ENCODE measurements at places on chromosomes 16 and 17.

DNA sequence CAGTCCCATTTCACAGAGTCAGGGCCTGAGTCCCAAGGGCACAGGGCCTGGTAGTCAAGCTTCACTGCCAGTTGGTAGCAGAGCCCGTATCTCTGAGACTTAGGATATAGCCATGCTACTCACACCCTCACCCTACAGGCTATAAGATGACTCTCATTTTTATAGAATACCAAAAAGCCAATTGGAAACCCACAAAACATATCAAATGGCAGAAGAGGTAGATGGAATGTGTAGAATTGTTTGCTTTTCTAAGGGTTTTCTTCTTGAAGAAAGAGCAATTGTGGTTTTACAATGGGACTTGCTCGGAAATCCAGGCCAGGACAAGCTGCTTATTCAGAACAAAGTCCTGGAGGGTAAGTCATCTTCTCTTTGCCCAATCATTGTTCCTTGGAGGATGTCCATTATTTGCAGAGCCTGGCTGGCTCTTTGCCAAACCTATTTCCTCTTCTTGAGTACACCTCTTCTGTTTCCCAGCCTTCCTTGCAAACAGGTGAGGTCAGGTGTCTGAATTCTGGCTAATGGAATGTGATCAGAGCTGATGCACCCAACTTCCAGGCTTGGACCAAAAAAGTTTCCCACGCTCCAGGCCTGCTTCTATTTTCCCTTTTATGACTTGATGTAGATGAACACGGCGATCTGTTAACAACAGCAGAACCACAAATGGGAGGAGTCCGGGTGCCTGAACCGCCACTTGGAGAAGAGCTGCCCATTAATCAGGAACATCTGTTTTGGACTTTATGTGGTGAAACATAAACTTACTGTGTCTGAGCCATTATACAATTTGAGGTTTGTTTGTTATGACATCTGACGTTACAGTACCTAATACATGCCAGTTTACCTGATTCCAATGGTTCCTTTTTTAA, 16.9 kb upstream of the CCL22 start:
- DNase-seq: no peak

DNA sequence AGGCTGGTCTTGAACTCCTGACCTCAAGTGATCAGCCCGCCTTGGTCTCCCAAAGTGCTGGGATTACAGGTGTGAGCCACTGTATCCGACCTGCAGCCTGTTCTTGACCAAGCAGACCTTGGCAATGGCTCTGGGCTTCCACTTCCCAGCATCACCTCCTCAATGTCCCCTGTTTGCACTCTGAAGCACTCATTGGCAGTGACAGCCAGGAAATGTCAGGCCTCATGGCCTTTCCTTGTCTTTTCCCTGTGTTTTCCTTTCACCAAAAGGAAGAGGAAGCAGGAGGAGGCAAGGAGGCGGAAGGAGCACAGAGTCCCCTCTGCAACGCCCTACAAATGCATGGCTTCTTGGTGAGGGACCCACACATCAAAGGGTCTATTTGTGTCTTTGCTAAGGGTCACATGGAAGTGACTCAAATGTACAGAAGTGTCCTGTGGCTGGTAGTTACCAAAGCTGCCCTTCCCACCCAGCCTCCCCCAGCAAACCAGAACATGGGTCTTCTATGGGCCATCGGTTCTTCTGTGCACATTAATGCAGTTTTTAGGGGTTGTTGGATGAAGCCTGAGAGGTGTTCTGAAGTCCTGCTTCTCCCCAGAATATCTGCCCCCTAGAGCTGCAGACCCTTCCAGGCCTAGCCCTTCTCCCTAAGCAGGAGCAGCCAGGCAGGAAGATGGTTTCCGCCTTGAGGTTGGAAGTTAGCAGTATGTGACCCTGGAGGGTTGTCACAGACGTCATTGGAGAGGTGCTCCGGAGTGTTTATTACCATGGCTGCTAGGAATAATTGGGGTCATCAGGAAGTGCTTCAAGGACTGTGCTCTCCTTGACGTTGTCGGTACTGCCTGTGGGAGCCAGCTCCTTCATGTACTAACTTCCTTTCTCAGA, 60.8 kb downstream of the WIPI1 start:
- DNase-seq: no peak

DNA sequence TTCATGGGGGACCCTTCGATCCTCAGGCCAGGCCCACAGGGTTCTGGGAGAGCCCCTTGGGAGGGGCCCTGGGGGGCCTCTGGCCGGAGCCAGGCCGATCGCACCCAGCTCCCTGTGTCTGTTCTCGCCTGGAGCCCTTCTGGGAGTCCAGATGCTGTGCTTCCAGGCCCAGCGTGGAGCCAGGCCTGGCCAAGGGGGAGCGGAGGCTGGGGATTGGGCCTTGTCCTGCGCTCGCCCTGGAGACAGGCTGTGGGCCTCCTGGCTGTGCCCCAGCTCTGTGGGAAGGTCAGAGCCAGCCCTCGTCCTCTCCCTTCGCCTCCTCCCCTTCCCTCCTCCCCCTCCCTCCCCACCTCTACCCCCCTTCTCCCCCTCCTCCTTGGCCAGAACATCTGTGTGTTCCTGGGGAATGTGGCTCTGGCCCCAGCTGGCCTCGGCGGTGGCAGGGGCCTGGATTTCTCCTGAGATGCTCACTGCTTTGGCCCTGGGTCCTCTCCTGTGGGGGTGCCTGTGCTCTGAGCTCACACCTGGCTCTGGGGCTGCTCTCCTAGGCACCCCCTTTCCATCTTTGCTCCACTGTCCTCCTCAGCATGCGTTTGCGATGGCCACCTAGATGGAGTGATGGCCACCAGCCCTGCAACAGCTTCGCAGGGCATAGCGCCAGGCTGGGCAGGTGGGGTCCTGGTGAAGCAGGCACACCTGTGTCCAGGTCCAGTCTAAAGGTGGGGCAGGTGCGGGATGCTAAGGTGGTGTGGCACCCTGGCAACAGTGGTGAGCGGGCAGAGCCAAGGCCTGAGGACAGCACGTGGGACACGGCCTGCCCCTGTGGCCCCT, 90.6 kb upstream of the CIBAR2 start:
- no peak for DNase-seq

DNA sequence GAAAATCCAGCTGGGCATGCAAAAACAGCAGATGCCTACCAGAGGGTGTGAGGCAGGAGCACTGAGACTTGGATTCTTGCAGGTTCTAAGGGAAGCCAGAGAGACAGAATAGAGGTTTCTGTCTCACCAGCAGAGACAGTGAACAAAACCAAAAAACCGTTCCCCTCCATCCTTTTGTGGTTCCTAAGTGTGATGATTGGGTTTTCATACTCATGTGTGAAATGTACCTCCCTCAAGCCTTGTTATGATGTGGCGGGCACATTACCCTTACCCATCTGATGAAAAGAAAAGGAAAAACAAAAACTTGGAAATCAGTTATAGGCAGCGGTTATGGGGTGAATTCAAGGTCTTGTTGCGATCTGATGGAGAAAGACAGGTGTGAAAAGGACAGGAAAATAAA, 172.6 kb upstream of the CDH13 start:
- no peak for DNase-seq
